Stimulated activated CD4-positive, alpha-beta T cell treated with anti-CD3 and anti-CD28 coated beads, Interleukin-15, amount 100 ng/mL, for 1 hour (primary cell): ENCODE measurements at places on chromosomes 2 and 18.

DNA sequence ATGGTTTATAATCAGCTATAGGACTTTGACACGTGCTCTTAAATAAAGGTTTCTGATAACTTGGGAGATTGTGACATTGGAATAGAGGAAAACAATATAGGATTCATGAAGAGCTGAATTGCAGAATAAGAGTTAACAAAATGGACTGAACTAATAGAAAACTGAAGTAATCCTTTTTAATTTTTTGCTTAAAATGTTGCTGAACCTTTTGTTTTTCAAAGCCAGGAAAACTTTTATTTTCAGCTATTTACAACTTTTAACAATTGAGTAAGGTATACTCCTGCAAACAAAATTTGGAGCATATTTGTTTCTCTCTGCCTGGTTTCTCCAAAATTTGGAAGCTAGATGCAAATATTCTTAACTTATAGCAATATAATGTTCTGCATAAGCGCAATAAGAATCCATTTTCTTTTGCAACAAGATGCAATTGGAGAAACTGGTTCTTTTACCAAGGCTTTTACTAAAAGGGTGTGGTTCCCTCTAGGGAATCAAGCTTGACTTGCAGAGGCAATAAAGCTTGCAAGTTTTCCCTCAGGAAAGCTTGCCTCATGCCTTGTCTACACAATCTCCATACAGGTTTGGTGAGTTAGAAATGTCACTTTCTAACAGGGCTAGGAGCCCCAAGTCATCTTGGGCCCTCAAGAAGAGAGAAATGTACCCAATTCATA is 10.3 kb upstream of the PDK1 start:
- no peak for DNase-seq

DNA sequence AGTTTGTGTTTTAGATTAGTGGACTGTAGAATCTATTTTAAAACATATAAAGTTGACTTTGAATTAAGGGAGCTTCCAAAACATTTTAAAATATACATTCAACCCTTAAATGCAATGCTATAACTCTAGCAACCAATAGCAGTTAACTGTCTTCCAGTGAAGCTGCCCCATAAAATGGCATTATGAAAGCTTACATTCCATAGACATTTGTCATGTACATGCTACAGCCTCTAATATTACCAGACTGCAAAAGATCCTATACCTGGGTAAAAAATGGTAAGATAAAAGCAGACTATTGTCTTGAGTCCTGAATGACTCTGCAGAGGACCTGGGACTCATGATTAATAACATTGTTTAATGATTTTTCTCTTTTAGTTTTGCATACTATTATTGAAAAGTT is 489.4 kb downstream of the LRP1B start:
- DNase-seq: no peak

- no peak for DNase-seq
Measured at GRCh38 chr18:51417643-51418483, 220.4 kb upstream of the MEX3C start.

- DNase-seq: no peak
Measured at GRCh38 chr2:157672129-157672528, 43.5 kb upstream of the ACVR1C start.

DNA sequence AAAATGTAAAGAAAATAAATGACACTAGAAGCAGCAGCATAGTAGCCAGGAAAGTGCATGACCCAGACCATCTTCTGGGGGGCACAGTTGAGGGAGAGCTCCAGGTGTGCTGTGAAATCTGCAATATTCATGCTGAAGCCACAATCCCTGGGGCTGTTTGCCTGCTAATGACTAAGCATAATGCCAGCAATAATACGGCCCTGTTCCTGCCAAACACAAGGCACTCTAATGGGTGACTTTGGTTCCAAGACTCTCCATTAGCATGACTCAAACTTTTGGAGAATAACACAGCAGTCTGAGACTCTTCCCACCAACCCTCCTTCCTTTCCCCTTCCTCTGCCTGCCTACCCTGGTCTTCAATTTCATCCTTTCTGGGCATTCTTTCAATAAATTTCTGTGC is 77.9 kb upstream of the DOCK10 start:
- no peak for DNase-seq

GRCh38 chr2:204791230-204791629 is 246.0 kb downstream of the PARD3B start:
- DNase-seq: no peak

- no peak for DNase-seq
Measured at GRCh38 chr18:7452331-7452730, 114.8 kb upstream of the PTPRM start.

DNA sequence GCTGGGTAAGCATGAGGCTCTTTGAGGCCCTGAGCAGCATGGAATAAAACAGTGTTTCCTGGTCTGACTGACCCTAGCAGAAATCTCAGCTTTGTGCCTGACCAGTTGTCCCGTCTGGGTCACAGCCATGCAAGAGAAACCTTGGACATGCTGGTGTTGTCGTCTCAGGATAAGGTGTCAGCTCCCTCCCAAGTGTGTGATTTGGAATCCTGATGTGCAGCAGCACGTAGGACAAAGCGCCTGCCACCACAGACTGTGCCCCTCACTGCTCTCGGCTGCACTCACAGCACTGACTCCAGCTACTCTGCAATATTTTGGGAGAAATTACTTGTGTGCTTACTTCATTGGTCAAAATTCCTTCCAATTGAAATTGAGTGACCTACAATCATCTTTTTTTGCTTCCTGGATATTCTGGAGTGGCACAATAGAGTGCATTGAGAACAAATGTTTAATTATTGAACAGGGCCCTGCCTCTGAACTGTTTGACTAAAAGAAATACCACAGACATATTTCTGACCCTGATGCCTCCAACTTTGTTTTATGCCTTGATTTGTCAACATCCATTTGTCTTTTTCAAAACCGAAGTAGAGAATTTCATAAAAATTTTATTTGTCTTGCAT is 352.4 kb downstream of the SOCS6 start:
- DNase-seq: no peak

DNA sequence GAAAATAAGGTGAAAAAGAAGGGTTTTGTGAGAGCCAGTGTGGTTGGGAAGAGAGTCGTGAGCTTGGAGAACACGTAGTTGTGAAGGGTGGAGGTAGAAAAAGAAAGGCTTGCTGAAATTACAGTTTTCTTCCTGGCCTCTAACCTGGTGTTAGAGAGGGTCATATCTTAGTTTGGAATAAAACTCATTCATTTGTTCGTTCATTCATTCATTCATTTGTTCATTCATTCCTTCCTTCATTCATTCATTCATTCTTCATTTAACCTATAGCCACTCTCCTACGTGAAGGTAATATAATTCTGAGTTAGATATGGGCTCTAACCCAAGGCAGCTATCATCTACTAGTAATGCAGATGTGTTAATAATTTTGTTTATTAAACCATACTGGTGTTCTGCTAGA is 111.8 kb upstream of the ZNF521 start:
- no peak for DNase-seq

DNA sequence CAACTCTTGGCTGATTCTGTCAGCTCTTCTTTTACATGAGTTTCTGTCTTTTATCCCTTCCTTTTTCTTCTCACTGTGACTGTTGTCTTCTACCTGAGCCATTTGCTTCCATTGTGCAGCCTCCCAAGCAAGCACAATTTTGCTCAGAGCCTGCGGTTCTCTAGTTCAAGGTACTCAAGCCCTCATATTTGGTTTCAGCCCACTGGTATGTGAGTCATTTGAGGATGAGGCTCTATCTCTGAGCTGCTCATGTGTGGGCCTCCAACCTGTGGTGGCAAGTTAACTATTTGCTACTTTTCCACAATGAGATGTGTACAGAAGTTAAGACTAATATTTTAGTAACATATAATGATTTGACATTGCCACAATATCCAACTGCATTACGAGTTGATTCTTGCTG is 183.0 kb downstream of the PHLPP1 start:
- no peak for DNase-seq

GRCh38 chr2:75632813-75633212 is 13.8 kb upstream of the MRPL19 start:
- DNase-seq: no peak

DNA sequence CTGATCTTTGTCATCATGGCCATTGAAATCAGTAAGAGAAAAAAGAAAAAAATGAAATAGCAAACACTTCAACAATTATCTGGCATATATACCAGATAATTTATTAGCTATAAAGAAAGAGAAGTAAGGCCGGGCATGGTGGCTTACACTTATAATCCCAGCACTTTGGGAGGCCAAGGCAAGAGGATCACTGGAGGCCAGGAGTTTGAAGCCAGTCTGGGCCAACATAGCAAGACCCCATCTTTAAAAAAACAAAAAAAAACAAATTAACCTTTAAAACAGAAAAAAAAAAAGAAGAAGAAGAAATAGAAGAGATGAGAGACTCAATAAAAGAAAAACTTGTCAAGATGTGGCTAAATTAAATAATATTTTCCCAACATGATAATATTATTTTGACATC is 61.6 kb upstream of the TGIF1 start:
- no peak for DNase-seq

GRCh38 chr2:60966507-60967405 is 50.8 kb upstream of the PEX13 start:
- no peak for DNase-seq

DNA sequence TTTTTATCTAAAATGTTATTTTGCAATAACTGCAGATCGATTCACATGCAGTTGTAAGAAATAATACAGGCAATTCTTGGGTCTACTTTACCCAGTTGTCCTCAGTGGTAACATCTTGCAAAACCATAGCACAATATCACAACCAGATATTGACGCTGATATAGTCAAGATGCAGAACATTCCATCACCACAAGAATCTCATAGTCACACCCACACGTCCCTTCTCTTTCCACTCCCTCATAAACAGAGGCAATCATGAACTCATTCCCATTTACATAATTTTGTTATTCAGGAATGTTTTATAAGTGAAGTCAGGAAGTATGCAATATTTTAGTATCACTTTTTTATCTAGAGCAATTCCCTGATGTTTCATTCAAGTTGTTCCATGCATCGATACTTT is 797.5 kb upstream of the RAB6C start:
- DNase-seq: no peak

GRCh38 chr18:13236411-13236810 is 17.9 kb downstream of the LDLRAD4 start:
- no peak for DNase-seq

- DNase-seq: no peak
Measured at GRCh38 chr2:118058951-118059350, 29.3 kb upstream of the INSIG2 start.

- DNase-seq: no peak
Measured at GRCh38 chr18:13378150-13378549, 159.6 kb downstream of the LDLRAD4 start.

GRCh38 chr2:110900191-110900590 is 167.8 kb downstream of the ACOXL start:
- DNase-seq: no peak

DNA sequence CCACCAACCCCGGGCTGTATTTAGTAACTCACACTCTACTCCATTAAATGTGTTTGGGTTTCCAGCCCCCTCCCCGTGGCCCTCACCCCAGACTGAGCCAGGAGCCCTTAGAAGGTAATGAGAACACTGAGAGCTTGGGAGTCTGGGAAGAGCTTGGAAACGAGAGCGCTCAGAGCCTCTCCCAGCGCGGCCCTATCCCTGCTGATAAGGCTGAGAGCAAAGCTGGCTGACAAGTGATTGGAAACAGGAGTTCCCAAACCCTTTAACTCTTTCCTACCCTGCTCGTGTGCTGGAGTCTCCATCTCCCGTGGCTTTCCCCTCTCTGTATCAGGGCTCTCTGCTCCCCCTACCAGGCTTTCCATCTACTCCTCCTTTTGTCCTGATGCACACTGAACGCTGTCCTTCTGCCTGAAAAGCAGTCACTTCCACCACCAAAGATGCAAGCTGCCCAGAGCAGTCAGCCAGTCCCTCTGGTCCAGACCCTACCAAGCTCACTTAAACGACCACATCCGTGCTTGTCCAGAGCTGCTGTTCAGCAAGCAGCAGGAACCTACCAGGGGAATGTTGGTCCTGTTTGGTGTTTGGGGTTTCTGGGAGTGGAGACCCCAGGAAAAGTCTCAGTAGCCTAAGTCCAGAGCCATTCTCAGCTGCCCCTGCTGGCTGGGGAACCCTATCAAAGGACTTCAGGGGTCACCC is 100.0 kb upstream of the PKDCC start:
- DNase-seq: no peak

DNA sequence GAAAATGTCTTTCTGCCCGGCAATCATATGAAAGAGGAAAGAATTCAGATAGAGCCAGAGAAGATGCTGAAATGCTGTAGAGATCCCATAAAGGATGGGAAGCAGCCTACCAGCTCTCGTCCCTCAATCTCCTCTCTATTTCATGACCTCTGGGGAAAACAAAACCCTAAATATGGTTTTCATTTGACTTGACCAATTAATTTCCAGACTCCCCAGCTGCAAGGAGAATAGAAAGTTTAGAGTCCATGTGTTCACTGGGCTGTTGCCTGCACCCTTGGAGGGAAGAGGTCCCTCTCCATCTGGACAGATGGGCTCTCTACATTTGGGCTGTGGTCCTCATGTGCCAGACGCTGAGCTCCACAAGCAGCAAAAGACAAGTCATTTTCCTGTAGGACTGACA is 40.6 kb downstream of the CAPN13 start:
- DNase-seq: no peak

DNA sequence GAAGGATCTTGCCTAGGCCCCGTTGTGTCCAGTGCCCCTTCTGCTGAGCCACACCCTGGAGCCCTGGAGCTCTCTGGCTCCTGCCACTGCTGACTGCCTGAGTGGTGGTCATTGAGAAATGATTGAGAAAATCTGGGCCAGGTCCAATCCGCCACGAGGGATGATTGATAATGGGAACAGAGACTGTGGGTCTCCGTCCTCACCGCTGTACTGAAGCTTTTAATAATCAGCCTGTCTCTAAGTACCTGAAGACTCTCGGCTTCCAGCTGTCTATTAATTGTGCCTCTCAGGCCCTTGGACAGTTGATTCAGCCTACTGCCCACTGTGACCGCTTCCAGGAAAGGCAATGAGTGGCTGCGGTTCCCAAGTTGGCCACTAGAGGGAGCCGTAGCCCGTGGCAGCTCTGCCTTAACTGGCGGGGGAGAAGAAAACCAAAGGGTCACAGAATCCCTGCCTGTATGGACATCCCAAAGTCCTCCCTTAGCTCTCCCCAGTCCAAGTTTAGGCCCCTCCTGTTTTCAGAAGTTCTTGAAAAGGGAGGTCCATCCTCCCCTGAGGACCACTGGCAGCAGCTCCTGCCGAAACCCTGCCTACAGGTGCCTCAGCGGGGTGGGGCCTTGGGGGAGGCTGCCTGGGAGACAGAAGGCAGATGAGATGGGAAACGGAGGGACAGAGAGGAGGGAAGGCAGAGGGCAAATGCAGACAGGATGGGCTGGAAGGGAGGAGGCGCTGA is 213.6 kb downstream of the TNS1 start:
- peak; percentile 63 for DNase-seq

GRCh38 chr2:239961662-239962613 is 63.2 kb downstream of the NDUFA10 start:
- DNase-seq: no peak

GRCh38 chr18:27363872-27364271 is 178.8 kb upstream of the CHST9 start:
- DNase-seq: no peak

- no peak for DNase-seq
Measured at GRCh38 chr2:52934323-52934898, 833.2 kb upstream of the CHAC2 start.

GRCh38 chr2:111905990-111906735 is 7.8 kb downstream of the MERTK start:
- DNase-seq: no peak

- DNase-seq: no peak
Measured at GRCh38 chr2:108616751-108617161, 82.5 kb downstream of the LIMS1 start.

GRCh38 chr2:233072838-233073237 is 12.7 kb downstream of the INPP5D start:
- no peak for DNase-seq

- DNase-seq: no peak
Measured at GRCh38 chr2:200379481-200380090, 73.1 kb downstream of the SPATS2L start.

GRCh38 chr2:84965192-84965516 is 5.8 kb upstream of the KCMF1 start:
- DNase-seq: no peak
